ENCODE measurements at places on chromosomes 6 and 20.

GRCh38 chr6:37463110-37463509 lies 30.1 kb downstream of the CMTR1 start:
- no peak for DNase-seq

- DNase-seq = no peak
These were observed 159.5 kb downstream of the MRPL14 start for GRCh38 chr6:43967719-43968091.

DNA sequence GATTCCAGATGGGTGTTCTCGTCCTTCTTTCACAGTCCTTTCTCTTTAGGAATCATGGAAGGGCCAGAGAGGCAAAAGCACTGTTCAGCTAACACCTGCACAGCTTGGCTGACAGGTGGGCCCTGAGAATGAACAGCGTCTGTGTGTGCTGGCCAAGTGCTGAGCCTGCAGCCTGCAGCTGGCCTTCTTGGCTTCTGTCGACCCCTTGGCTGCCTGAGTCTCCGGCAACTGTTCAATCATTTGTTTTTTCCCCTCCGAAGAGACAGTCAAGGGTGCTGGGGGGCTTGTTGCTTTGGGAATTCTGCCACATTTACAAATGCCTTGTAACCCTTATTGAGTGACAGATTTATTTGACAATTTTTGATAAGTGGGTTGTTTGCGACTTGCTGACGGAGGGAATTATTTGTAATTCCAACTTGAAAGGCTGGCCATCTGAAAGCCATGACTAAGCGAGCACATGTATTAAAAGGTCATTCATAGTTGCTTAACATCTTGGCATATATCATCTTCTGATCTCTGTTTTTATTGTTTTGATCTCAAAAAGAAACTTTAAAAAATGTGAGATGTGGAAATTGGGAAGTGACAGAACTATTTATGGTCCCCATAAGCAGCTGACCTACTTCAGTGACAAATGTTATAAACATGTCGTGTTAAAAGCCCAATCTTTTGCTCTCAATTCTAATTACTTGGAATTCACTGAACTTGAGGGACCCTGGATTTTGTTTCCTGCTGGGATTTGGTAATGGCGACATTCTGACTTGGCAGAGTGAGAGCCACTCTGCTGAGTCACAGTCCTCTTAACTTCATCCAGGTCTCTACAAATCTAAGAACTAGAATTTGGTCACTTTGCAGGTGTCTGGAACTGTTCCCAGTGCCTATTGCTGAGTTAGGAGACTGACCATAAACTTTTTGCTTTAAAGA lies 41.9 kb upstream of the FERMT1 start:
- DNase-seq = no peak

- no peak for DNase-seq
These were observed 9.8 kb downstream of the NKX2-4 start for GRCh38 chr20:21387528-21387927.

- no peak for DNase-seq
These were observed 175.5 kb downstream of the BTBD3 start for GRCh38 chr20:12093057-12093796.

DNA sequence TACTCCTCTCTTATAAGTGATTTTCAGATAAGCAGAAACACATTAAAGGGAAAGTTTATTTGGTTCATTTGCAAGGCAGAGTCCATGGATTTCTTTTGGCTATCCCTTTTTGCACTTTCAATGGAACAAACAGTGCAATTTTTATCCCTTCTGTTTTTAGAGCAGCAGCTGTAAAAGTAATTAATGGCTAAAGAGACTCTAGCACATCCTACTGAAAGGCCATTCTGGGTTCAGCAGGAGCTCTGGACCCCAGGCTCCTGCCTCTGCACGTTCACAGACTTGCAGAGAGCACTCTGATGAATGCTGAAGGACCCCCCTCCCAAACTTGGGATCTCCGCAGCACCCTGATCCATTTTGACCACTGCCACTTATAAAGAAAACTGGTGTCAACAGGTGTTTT lies 40.3 kb upstream of the PDE7B start:
- no peak for DNase-seq

DNA sequence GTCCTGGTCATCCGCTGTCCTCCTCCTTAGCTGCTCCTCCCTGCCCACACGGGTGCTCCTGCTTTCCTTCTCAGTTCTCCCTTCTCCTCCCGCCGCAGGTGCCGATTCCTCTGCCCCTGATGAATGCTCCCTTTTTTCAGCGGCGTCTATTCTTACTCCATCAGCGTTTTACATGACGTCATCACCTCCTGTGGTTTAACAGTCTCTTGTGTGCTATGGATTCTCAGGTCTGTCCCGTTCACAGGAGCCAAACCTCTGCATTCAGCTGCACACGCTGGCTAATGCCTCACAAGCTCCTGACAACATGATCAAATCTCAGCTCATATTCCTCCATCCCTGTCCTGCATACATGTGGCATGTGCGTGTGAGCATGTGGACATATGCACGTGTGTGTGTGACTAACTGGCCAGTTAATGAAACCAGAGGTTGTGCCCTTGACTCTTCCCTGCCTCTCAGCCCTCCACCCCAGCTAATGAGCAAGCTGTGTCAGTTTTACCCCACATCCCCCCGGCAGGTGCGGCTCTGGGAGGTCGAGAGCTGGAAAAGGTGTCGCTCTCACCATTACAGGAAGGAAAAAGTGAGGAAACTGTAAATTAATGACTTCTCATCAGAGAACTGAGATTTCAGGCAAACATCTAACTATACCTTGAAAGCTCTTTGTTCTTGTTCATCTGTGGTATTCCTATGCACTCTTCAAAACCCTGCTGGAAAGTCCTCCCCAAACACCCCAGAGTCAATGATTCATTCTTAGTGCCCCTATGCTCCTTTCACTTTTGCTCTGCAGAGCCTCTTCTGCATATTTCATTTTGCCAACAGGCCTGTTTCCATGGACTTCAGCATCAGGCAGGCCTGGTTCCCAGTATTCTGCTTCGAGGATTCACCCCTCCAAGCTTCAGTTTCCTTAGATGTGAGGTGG lies 163.1 kb downstream of the TTLL2 start:
- DNase-seq = no peak

DNA sequence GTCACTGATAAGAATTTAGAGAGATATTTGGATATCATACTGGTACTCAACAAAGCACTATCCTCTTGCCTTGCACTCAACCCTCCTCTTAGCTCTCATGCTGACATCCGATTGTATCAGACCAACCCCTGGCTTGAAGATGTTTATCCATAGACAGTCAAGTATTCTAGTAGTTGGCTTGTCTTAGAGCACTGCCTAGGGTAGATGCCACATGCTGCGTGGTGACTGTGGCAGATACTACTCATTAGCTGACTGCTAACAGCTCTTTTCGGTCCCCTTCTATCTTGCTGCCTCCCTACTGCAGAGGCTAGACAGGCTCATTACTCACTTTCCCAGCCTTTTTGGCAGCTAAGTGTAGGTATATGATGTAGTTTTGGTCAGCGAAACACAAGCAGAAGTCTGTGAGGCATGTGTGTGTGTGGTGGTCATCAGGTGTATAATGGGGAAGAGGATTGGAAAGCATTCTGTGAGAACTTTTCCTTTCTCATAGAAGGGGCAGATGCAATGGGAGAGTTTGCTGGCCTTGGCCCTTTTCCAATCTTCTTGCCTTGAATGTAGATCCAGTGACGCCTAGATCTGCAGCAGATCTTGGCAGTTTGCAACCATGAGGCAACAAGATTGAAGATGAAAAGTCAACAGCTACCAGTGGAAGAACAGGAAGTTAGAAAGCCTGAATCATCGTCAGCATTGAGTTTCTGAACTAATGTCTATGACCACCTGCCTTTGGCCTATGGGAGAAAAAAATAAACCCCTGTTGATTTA lies 4.4 kb upstream of the IFNGR1 start:
- no peak for DNase-seq

DNA sequence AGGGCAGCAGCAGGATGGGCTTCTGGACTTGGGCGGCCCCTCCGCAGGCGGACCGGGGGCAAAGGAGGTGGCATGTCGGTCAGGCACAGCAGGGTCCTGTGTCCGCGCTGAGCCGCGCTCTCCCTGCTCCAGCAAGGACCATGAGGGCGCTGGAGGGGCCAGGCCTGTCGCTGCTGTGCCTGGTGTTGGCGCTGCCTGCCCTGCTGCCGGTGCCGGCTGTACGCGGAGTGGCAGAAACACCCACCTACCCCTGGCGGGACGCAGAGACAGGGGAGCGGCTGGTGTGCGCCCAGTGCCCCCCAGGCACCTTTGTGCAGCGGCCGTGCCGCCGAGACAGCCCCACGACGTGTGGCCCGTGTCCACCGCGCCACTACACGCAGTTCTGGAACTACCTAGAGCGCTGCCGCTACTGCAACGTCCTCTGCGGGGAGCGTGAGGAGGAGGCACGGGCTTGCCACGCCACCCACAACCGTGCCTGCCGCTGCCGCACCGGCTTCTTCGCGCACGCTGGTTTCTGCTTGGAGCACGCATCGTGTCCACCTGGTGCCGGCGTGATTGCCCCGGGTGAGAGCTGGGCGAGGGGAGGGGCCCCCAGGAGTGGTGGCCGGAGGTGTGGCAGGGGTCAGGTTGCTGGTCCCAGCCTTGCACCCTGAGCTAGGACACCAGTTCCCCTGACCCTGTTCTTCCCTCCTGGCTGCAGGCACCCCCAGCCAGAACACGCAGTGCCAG lies at the start of gene TNFRSF6B:
TNFRSF6B (plus strand) TSS at position 25 of the 729 bp plus-strand sequence; CDS start at position 141, 116 bp downstream.
- DNase-seq = no peak

- no peak for DNase-seq
These were observed 647.8 kb upstream of the SLC35B3 start for GRCh38 chr6:9083108-9083507.

GRCh38 chr6:73156793-73157767 lies 68.2 kb downstream of the KHDC1L start:
- no peak for DNase-seq

DNA sequence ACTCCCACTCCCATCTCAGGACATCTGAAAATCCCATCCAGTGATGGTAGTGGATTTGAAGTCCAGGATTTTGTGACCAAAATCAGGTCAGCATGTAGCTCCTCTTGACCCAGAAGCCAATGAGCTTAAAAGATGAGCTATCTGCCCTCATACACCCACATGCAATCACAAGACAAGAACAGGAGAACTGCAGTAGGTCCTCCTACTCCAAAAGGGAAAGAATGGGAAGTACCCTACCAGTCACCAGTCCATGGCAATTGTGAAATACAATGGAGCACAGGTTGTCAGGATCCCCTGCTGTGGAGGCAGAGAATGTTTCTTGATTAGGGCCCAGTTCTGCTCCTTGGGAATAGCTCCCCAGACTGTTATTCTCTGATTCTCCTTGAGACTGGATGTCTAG lies 347.3 kb upstream of the CNR1 start:
- DNase-seq = no peak

DNA sequence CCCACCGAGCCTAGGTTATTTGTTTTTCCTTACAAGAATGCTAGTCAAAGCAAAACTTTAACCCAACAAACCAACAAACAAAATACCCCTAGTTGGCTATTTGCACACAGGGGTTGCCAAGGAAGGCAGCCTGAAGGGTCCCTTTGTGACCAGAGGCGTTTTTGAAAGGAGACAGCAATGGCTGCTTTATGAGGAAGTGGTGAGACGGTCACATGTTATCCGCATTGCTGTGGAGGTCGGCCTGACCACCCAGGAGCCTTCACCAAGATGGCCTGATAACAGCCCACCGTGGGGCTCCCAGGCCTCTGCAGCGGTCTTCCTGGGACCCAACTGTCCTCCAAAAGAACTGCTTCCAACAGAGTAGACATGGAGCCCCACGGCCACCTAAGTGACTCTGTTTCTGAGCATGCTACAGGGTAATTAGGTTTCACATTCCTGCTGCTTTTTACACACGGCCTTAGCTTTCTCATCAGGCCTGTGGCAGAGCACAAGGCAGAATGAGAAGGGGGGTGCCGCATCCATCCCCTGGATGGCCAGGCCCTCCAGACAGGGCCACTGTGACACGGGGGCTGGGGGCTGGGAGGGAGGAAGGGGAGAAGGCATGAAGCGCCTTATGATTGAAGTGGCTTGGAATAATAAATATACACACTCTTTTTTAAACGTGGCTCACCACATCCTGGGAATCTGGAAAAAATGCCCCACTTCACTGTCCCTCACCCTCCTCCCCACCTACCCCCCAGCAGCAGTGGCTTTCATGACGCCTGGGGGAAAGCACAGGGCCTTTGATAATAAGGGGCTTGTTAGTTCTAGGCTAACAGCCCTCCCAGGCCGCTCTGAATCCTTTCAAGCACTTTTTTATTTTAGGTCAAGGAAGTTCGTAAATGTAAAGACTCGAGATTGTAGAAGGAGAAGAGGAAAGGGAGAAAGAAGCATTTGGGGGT lies 86.0 kb downstream of the CLIC5 start:
- no peak for DNase-seq

- DNase-seq = no peak
These were observed 111.0 kb downstream of the TCP11 start for GRCh38 chr6:35030099-35030498.

DNA sequence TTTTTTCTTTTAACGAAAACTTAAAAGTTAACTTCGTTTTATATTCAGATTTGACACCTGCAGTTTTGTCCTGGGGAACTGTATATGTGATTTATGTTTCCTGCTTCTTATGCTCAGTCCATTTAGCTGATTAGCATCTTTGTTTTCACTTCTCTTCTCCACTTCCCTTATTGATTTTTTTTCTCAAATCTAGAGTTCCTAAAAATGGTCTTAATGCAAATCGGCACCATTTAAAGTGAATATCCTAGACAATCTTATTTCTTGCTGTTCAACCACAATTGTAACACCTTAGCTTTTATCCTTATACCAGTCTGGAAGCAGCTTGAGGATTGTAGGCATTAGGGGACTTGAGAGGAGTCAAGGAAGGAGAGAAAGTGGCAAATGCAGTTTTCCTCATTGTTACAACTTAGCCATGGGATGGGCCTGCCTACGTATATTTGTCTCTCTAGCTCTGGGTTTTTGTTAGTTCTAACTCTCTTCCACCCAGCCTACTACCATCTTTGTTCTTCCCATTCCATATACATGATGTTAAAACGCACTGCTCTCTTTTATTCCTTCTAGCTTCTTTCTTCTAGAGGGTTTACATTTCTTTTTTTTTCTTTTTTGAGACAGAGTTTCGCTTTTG lies 8.5 kb downstream of the QRSL1 start:
- DNase-seq = no peak

DNA sequence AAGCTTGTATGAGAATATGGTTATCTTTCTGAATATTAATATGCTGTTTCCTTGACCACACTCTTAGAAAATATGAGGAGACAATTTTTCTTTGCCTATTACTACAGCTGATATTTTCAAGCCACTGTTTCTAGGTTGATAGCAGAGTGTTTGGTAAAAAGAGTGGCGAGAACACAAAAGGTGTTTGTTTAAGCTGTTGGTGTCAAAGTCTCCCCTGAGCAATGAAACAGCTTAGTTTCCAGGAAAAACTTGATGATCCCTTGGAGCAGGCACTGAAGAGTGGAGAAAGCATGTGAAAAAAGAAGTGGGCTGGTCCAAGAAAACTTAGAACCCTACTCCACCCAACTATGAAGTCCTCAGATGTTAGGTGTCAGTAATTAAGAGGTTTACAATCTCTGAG lies 182.7 kb downstream of the TFAP2B start:
- no peak for DNase-seq

- DNase-seq = no peak
These were observed 22.6 kb upstream of the RUNX2 start for GRCh38 chr6:45305546-45305945.

DNA sequence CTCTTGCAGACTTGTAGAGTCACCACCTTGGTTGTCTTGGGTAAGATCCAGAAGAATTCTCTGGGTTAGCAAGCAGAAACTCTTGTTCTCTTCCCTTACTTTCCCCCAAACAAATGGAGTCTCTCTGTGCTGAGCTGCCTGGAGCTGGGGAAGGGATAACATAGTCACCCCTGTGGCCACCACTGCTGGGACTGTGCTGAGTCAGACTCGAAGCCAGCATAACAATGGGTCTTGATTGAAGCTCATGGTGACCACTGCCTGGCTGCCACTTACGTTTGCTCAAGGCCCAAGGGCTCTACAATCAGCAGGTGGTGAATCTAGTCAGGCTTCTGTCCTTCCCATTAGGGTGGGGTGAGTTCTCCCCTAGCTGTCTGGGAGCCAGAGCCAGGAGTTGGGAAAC lies 15.4 kb upstream of the ERVFRD-1 start:
- no peak for DNase-seq

Measured in stimulated activated CD4-positive, alpha-beta T cell treated with anti-CD3 and anti-CD28 coated beads, Interleukin-15, amount 100 ng/mL, for 1 hour (primary cell).